ENCODE measurements at places on chromosomes 7 and 10. TPM values are rescaled to one million over a fixed set of nuclear protein-coding genes. Genes with fewer than 3 reads are reported as not detected.

Gene ERVW-1
- not detected for total RNA-seq

Gene VAX1
- total RNA-seq = 2.5 TPM

Gene PAX4
- not detected for total RNA-seq

Gene ZNF92
- 44.1 TPM for total RNA-seq

Gene TMEM229A
- total RNA-seq = 0.31 TPM

Gene GLI3
- 16.3 TPM for total RNA-seq

Gene SPDYE17
- total RNA-seq = not detected

Measured in parietal lobe (tissue), 2 donors.